ENCODE measurements at places on chromosomes 1 and 21. TPM values are rescaled to one million over a fixed set of nuclear protein-coding genes. Genes with fewer than 3 reads are reported as not detected.

GRCh38 chr1:207145401-207146058 is 41.5 kb downstream of the C4BPA start:
- no peak for DNase-seq

DNA sequence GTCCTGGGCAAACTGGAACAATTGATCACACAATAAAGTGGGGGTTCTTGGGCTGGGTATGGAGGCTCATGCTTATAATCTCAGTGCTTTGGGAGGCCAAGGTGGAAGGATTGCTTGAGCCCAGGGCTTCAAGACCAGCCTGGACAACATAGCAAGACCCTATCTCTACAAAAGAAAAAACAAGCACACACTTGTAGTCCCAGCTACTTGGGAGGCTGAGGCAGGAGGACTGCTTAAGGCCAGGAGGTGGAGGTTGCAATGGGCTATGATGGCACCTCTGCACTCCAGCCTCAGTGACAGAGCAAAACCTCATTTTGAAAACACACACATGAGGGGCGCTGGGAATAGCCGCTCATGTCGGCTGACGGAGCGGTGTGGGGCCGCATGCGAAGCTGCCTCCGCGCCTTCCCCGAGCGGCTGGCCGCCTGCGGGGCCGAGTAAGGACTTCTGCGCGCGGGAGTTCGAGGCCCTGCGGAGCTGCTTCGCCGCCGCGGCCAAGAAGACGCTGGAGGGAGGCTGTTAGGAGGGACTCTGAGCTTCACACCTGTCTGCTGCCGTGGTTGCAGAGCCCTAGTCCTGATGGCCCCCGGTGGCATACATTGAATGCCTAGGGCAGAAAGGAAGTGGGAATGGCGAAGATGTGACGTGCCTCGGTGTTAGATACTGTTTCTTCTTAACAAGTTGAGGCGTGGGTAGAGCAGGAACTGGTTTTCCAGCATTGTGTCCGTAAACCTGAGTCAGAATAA is 59.5 kb downstream of the ACBD3 start:
- DNase-seq: no peak

GRCh38 chr1:33441088-33441745 is 10.3 kb upstream of the PHC2 start:
- no peak for DNase-seq

The RNASEL gene
- total RNA-seq: 4.0 TPM

The TNFSF4 gene
- not detected for total RNA-seq

The ATP1A2 gene
- total RNA-seq: not detected
